ENCODE measurements at places on chromosomes 4 and X.

GRCh38 chr4:21469438-21470300, 478.9 kb downstream of the KCNIP4 start:
- H3K27ac ChIP-seq = no peak overlapping the region
- no peak overlapping the region for H3K4me3 ChIP-seq
- H3K36me3 ChIP-seq = no peaks in the 10 kb centered on the region
- H3K27me3 ChIP-seq = no peaks in the 10 kb centered on the region

DNA sequence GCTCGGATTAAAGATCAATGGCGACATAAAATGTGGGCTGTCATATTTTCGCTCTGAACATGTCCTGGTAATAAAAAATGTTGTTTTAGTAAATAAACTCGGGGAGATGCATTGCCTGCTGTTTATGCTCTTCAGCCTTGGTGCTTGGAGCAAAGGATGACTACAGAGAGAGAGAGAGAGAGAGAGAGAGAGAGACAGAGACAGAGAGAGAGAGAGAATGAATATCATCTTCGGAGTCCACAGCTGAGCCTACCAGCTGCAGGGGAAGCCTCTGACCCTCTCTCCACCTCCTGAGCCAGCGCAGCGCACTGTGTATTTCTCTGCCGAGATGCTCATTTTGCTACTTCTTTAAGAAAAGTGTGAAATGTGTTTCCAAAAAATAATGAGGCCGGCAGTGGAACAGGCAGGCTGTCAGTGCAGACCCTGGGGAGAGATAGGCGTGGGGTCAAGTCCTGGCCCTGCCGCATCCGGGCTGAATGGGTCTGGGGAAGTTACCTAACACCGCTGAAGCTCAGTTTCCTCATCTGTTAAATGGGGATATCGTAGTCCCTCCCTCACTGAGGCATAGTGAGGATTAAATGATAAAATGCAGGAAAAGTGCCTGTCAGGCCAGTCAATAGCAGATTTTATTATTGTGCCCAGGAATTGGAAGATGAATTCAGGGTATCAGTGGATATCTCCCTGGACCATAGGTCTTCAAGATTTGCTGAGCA, 58.5 kb upstream of the LGI2 start:
- H3K27ac ChIP-seq = no peak overlapping the region
- no peaks in the 10 kb centered on the region for H3K36me3 ChIP-seq
- no peaks in the 10 kb centered on the region for H3K27me3 ChIP-seq
- DNase-seq = no peak
- H3K4me3 ChIP-seq = no peak overlapping the region

GRCh38 chr4:17595471-17596005, 18.5 kb downstream of the LAP3 start:
- H3K27me3 ChIP-seq = no peaks in the 10 kb centered on the region
- no peak overlapping the region for H3K27ac ChIP-seq
- H3K36me3 ChIP-seq = no peaks in the 10 kb centered on the region
- H3K4me1 ChIP-seq = no peaks in the 10 kb centered on the region
- no peak for DNase-seq
- H3K4me3 ChIP-seq = no peak overlapping the region

DNA sequence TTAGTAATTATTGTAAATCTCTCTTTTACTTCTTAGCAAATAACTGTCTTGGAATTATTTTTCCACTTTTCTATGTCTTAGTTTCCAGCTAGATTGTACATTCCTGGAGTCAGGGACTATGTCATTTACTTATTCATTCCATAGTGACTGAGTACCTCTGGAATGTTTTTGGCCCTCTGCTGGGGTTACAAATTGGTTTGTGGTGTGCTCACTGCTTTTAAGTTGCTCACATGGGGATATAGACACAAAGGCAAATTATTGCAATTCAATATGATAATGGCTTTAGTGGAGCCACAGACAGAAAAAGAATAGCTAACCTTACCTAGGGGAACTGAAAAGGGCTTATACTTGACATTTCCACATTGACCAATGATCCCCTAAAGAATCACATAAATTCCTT, 63.7 kb upstream of the PDGFRA start:
- H3K27ac ChIP-seq = no peak overlapping the region
- H3K4me1 ChIP-seq = peaks cover 7% of the 10 kb centered on the region
- no peak overlapping the region for H3K4me3 ChIP-seq
- H3K36me3 ChIP-seq = no peaks in the 10 kb centered on the region
- H3K27me3 ChIP-seq = no peaks in the 10 kb centered on the region
- DNase-seq = peak; percentile 7

DNA sequence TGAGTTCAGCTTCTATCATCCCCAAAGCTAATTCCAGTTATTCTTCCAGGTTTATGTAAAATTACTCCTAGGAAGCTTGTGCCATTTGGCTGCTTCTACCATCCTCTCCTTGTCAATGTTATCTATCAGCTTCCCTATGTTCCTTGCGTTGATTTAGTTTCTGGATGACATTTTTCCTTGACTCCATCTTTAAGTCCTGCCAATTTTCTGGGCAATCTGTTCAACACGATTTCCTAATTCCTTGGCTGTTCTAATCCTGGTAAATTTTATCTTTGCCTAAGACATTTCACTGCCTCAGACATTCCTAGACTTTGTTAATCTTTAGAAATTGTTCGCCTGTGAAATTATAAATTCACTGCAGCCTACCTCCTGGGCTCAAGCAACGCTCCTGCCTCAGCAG, 125.1 kb downstream of the PDS5A start:
- 0 out of 2 replicates have a peak, but pooled peaks cover 2% of the 10 kb centered on the region for H3K36me3 ChIP-seq
- no peak overlapping the region for H3K27ac ChIP-seq
- H3K4me1 ChIP-seq = peaks cover 3% of the 10 kb centered on the region
- DNase-seq = no peak

DNA sequence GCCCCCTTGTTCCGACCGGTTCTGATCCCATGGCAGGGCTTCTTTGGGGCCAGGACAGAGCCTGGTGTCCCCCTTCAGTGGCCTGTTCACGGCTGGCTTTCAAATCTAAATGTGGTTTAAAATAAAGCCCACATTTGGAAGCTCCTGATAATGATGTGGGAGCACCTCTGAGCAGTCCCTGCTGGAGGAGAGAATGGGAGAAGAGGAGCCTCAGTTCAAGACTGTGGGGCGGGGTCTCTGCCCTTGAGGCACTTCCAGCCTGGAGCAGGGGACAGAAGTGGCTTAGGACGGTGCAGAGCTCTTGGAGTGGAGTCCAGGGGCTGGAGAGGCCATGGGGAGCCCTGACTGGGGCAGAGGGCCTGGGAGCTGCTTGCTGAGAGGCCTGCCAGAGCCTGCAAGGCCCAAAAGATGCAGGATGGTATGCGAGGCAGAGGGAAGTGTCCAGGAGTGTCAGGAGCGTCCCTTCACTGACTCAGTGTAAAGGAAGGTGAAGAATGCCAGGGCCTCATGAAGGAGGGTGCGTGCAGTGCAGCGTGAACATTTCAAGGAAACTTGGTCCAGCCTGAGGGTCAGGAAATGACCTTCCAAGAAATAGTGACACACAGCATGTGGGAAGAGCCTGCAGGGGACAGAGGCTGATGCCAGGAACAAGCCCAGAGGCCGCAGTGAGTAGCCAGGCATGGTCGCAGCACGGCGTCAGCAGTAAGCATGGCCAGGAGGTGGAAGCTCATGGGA, 21.1 kb upstream of the TADA2B start:
- H3K27ac ChIP-seq = peak overlapping the region; percentile 77
- H3K27me3 ChIP-seq = no peaks in the 10 kb centered on the region
- no peak overlapping the region for H3K4me3 ChIP-seq
- H3K36me3 ChIP-seq = peaks cover 2% of the 10 kb centered on the region

DNA sequence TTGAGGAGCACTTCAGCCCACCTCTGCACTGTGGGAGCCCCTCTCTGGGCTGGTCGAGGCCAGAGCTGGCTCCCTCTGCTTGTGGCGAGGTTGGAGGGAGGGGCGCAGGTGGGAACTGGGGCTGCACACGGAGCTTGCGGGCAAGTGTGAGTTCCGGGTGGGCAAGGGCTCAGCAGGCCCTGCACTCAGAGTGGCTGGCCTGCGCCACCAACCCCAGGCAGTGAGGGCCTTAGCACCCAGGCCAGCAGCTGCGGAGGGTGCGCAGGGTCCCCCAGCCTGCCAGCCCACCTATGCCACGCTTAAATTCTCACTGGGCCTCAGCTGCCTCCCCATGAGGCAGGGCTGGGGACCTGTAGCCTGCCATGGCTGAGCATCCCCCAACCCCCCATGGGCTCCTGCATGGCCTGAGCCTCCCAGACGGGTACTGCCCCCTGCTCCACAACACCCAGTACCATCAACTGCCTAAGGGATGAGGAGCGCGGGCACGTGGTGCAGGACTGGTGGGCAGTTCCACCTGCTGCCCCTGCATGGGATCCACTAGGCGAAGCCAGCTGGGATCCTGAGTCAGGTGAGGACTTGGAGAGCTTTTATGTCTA, 110.9 kb downstream of the SLC39A8 start:
- DNase-seq = no peak
- H3K36me3 ChIP-seq = no peaks in the 10 kb centered on the region
- H3K4me1 ChIP-seq = no peaks in the 10 kb centered on the region
- H3K27ac ChIP-seq = no peak overlapping the region
- H3K27me3 ChIP-seq = no peaks in the 10 kb centered on the region

- H3K36me3 ChIP-seq = no peaks in the 10 kb centered on the region
- H3K27me3 ChIP-seq = no peaks in the 10 kb centered on the region
- DNase-seq = no peak
Observed at GRCh38 chrX:101108284-101108683, 10.3 kb downstream of the CENPI start.

GRCh38 chrX:69016293-69016941, 148.8 kb downstream of the PJA1 start:
- no peak overlapping the region for H3K4me3 ChIP-seq
- H3K27me3 ChIP-seq = no peaks in the 10 kb centered on the region
- DNase-seq = no peak
- no peaks in the 10 kb centered on the region for H3K36me3 ChIP-seq
- no peak overlapping the region for H3K27ac ChIP-seq

- H3K4me3 ChIP-seq = no peak overlapping the region
- no peaks in the 10 kb centered on the region for H3K4me1 ChIP-seq
- no peak overlapping the region for H3K27ac ChIP-seq
Observed at GRCh38 chr4:107155366-107155765, 119.3 kb upstream of the DKK2 start.

- no peak overlapping the region for H3K4me3 ChIP-seq
- no peaks in the 10 kb centered on the region for H3K27me3 ChIP-seq
- H3K36me3 ChIP-seq = no peaks in the 10 kb centered on the region
- H3K27ac ChIP-seq = no peak overlapping the region
Observed at GRCh38 chrX:97416461-97416860, 532.8 kb downstream of the RPA4 start.

GRCh38 chr4:154640999-154641398, 28.5 kb upstream of the FGG start:
- no peak overlapping the region for H3K27ac ChIP-seq
- no peak overlapping the region for H3K4me3 ChIP-seq
- H3K4me1 ChIP-seq = no peaks in the 10 kb centered on the region
- DNase-seq = no peak

DNA sequence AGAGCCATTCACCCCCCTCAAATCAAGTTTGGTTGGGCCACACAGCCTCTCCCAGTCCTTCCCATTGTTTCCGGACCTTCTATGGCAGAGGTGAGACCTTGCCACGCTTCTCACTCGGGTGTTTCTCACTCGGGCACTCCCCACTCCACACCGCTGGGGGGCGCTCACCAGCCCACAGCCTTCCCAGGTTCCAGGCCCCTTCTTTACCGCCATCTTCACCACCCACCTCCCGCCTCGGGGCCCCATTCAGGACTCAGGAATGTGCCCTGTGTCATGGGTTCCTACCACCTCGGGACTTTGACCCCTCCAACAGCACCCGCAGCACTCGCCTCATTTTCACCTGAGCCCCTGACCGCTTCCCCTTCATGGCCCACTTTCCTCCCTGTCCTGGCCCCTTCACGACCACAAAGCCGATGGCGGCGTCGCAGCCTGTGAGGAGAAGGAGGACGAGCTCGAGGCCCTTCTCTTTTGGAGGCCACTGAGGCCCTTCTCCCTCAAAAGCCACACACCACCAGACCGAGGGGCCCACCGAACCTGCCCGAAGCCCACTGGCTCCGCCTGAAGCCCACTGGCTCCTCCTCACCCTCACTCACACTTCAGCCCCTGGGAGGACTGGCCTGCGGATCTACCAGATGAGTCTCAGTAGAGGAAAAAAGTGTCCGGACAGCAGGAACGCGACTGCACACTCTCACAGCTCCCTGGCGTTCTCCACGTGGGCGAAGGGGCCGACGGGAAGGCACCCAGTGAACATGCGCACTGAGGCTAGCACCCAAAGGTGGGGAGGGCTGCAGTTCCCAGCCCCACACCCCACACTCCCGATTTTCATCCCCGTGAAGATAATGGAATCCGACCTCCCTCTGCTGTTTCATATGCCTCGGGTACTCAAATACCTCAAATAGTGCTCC, at the start of gene PAGE1:
PAGE1 (minus strand) TSS at position 709 of the 905 bp plus-strand sequence. CDS start 1,214 bp downstream, outside the sequence.
- H3K4me1 ChIP-seq = no peaks in the 10 kb centered on the region
- no peaks in the 10 kb centered on the region for H3K36me3 ChIP-seq
- no peak for DNase-seq
- no peaks in the 10 kb centered on the region for H3K27me3 ChIP-seq
- H3K4me3 ChIP-seq = no peak within 1 kb of the TSS

- no peak overlapping the region for H3K4me3 ChIP-seq
- H3K27me3 ChIP-seq = no peaks in the 10 kb centered on the region
- no peaks in the 10 kb centered on the region for H3K36me3 ChIP-seq
- H3K4me1 ChIP-seq = peaks cover 28% of the 10 kb centered on the region
- H3K27ac ChIP-seq = peak overlapping the region; percentile 39
- DNase-seq = peak; percentile 48
Observed at GRCh38 chr4:68655764-68656444, 14.5 kb downstream of the UGT2B15 start.

DNA sequence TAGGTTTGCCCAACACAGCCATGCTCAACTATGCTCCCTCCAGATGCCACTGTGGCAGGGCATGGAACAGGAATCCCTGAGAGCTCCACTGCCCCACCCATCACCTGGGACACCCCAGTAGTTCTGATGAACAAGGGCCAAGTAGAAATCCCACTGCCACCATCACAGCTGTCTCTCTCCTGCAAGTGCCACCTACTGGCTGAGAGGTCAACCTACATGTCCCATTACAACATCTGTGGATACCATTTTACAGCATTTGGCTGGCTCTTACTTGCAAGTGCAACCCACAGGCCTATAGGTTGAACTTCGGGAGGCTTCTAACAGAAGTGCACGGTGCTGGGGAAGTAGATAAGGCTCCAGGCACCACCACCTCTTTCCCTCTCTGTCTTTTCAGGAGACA, 142.5 kb downstream of the CXXC4 start:
- no peak overlapping the region for H3K27ac ChIP-seq
- H3K36me3 ChIP-seq = no peaks in the 10 kb centered on the region
- H3K27me3 ChIP-seq = no peaks in the 10 kb centered on the region
- no peaks in the 10 kb centered on the region for H3K4me1 ChIP-seq
- no peak for DNase-seq
- H3K4me3 ChIP-seq = no peak overlapping the region

- no peak overlapping the region for H3K27ac ChIP-seq
- DNase-seq = no peak
- H3K4me1 ChIP-seq = no peaks in the 10 kb centered on the region
- no peak overlapping the region for H3K4me3 ChIP-seq
Observed at GRCh38 chr4:85869181-85869580, 394.2 kb downstream of the ARHGAP24 start.

DNA sequence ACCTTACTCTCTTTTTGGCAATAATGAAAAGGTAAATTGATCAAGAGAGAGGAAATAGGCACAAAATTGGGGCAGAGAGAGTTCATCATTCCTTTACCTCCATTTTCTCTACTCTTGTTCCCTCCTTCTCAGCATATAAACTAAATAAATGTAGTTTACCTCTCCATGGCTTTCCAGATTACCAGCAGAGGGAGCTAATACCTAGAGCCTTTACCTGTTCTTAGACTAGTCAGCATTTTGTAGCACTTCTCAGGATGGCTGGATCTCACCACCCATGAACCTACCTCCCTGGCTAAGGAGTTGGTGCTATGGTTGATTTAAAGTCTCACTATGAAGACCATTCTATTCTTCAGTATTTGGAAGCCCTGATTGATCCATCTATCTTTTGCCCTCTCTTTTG, 15.7 kb downstream of the OFD1 start:
- H3K4me3 ChIP-seq = no peak overlapping the region
- H3K27ac ChIP-seq = no peak overlapping the region
- DNase-seq = no peak
- H3K4me1 ChIP-seq = peaks cover 24% of the 10 kb centered on the region
- no peaks in the 10 kb centered on the region for H3K36me3 ChIP-seq
- H3K27me3 ChIP-seq = no peaks in the 10 kb centered on the region

Data from Caco-2 (cell line).